ENCODE measurements at places on chromosomes 7 and 10.

- DNase-seq = no peak
Measured at GRCh38 chr10:132790470-132790869, 4.5 kb upstream of the NKX6-2 start.

DNA sequence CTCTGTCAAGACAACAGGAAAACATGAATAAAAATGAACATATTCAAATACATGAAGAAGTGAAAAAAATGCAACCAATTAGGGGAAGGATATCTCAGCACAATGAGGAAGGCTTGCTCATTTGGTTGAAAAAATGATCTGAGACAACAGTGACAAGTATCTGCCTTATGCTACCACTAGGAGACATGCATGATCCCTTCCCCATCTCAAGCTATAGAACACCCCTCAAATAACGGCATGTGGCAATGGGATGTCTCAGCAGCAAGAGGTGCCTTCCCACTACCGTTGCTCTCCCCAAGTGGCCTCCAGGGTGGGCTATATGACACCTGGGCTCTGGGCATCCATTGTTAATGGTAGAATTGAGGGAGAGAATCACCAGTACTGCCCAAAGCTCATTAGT, 98.1 kb upstream of the RSU1 start:
- no peak for DNase-seq

DNA sequence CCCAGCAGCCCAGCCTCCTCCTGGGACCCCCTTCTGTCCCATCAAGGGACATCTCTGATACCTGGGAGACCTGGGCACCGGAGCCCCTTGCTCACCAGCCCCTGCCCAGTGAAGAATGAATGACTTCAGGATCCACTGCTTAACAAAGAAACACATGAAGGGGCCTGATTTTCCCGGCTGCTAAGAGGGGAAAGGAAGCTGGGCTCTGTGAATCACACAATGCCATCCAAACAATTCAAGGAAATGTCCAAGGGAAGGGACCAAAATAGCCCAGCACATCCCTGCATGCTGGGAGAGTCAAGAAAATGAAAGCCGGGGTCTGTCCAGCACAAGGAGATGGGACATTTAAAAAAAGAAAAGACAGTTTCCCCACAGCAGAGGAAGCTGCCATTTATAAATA, 128.7 kb upstream of the JCAD start:
- DNase-seq = no peak

DNA sequence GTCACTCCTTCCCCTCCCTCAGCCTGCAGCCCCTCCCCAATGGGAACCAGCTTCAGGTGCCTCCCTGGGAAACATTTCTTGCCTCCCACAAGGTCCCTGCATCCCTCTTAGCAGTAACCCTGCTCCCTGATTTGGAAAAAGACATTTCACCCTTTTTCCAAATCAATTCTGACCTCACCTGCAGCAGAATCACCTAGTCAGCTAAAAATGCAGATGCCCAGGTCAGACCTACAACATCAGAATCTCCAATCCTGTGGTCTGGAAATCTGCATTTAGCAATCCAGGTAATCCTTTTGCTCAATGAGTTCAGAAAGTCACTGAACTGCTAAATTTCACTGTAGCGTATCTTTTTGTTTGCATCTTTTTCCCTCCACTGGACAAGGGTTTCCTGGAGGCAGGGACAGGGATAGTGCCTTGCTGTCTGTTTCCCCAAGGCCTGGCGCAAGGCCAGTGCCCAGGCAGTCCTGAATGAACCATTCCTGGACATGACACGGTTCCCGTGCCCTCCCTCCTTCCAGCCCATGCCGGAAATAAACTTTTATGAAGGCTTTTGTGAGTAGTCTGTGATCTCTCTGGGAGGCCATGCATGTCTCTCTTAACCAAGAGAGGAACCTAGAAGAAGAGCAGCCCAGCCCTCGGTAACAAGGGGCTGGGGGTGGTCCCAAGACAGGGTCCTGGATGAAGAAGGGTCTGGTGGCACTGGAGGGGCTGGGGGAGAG, 44.0 kb downstream of the COL13A1 start:
- DNase-seq = no peak
